ENCODE measurements at places on chromosomes 7 and 10.

DNA sequence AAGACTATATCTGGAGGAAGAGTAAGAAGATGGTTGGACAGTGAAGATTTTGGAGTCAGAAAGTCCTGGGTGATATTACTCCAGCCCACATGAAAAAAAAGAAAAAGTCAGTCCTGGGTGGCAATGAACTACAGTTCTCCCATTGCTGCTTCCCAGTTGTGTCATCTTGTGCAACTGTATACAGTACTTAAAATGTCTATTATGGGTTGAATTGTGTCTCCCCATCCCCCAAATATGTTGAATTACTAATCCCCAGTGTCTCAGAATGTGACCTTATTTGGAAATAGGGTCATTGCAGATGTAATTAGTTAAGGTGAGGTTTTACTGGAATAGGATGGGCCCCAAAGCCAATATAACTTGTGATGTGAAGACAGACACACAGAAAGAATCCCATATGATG lies 15.6 kb downstream of the SEC23IP start:
- DNase-seq = no peak

GRCh38 chr7:155131090-155131489 lies 61.0 kb downstream of the HTR5A start:
- DNase-seq = no peak

- no peak for DNase-seq
These were observed 25.0 kb downstream of the VTI1A start for GRCh38 chr10:112471878-112472487.

GRCh38 chr7:2982831-2983230 lies 60.8 kb downstream of the CARD11 start:
- DNase-seq = peak; percentile 24

- no peak for DNase-seq
These were observed 41.7 kb upstream of the OCM start for GRCh38 chr7:5838761-5839500.

GRCh38 chr7:121005996-121006584 lies 17.6 kb downstream of the CPED1 start:
- DNase-seq = no peak

GRCh38 chr7:94907811-94908322 lies 473 bp downstream of the PPP1R9A start:
- DNase-seq = no peak

DNA sequence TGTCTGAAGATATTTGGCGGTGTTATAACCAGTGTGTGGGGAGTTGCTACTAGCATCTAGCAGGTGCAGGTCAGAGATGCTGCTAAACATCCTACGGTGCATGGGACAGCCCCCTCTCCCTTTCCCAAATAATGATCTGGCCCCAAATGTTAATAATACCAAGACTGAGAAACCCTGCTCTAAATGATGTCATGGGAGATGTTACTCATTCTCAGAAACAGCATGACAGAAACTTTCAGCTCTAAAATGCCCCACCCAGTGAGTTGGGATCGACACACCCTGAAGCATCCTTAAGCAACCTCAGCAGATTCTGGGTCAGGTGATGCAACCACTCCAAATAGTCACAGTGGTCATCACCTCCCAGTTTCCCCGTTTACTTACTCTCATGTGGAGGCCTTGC lies 108.8 kb upstream of the MPP7 start:
- DNase-seq = peak; percentile 22

DNA sequence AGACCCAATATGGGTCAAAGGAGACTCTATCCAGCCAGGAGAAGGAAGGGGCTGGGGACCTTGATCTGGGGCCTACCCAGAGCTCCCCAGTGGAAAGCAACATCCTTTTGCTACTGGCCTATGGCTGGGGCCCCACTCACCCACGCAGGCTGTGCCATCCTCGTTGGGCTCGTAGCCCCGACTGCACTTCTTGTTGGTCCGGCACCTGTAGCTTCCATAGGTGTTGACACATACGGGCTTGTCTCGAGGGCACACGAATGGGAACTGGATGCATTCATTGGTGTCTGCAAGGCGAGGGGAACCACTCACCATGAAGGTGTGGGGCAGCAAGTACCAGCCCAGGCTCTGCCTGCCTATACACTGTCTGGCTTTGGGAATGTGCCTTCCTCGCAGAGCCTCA lies 30.5 kb downstream of the GOLGA7B start:
- DNase-seq = no peak

GRCh38 chr10:85611093-85611740 lies 755.4 kb downstream of the GRID1 start:
- DNase-seq = no peak

- DNase-seq = no peak
These were observed 13.9 kb downstream of the PLEKHA1 start for GRCh38 chr10:122388287-122388997.

Measured in stimulated activated CD4-positive, alpha-beta T cell treated with anti-CD3 and anti-CD28 coated beads, Interleukin-2, amount 100 ng/mL, for 48 hours (primary cell).